ENCODE measurements at places on chromosomes 1 and 21.

DNA sequence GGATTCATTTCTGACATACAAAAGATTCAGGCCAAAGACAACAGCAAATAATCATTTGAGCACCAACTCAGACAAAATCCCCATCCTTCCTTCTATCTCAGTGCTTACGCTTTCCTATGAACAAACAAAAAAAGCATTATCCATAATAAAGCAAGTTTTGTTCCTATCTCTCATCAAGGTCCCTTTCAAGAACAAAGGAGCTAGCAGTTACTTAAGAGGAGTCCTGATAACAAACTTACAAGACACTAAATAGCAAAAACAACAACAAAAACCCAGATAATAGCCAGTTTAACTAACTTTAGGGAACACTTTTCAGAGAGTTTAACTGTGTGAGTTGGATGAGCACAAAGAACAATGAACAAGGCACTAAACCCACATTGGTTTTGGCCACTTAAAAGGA lies 10.5 kb downstream of the EVI5 start:
- DNase-seq, result no peak

DNA sequence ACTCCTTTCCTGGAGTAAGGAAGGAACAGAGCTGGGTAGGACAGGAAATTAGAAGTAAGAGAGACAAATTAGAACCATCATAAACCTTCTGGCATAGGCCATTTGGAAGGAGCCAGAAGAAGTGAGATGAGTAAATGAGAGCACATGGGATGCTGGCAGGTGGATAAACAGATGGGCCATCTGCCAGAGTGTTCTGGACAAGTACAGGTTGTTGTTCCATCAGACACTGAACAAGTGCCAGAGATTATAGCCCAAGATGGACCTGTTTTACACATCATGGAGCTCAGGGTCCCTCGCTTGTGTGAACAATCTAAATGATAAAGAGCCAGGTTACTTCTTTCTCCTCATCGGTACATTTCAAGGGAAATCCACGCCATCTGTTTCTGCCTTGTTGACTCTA lies 200.3 kb downstream of the HHIPL2 start:
- peak; percentile 97 for DNase-seq

DNA sequence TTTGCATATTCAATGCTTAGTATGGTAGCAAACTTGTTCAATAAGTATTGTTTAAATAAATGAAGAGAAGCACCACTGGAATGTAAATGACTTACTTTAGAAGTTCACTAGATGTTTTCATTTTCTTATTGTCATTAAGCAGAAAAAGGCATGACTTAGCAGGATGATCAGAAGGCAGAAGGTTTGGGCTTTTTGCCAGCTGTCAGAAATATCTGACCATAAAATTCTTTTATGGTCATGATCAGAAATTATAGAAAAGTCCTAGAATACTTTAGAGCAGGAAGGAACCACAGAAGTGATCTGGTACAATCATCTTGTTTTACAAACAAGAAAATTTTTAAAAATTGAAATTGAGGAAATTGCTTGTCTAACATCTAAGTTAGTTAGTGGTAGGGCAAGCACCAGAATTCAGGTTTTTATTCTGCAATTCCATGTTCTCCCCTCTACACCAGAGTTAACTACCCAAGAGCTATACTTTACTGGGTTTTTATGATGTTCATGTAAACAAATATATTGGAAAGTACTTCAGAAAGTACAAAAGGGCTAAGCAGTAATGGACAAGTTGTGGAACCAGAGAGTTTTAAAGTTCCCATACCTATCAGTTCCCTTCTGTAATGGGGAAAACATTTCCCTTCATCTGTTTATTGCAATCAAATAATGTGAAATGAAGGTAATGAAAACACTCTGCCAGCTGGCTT lies 10.1 kb downstream of the FMO5 start:
- DNase-seq, result no peak

DNA sequence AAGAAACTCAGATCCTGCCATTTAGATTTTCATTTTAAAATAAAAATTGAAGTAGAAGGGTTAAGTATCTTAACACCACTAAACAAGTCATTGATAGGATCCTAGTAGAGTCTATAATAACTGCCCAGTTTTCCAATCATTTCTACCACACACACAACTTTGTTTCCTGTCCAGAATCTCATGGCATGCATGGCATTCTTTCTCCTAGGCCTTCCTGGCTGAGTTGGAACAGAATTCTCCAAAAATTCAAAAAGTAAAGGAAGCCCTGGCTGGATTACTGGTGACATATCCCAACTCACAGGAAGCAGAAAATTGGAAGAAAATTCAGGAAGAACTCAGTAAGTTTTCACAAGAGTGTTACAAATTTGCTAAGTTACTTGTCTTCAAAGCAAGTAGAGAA lies 111.4 kb upstream of the BMP8A start:
- no peak for DNase-seq

GRCh38 chr1:1058921-1059493 lies 15.1 kb downstream of the RNF223 start:
- no peak for DNase-seq

GRCh38 chr1:84152649-84153056 lies 8.6 kb downstream of the PRKACB start:
- DNase-seq, result no peak

DNA sequence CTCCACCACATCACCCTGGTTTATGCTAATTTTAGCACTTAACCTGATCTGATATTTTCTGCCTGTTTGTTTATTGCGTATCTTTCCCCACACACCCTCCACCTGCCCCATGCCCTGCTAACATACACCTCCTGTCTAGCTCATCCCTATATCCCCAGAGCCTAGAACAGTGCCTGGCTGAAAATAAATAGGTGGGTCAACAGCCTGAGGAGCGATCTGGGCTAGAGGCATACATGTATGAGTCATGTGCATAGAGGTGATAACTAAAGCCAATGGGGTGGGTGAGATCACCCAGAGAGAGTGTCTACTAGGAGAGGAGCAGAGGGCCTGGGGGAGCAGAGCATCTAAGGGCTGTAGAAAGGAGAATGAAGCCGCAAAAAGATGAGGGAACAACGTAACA lies 2.7 kb downstream of the HTR1D start:
- no peak for DNase-seq

DNA sequence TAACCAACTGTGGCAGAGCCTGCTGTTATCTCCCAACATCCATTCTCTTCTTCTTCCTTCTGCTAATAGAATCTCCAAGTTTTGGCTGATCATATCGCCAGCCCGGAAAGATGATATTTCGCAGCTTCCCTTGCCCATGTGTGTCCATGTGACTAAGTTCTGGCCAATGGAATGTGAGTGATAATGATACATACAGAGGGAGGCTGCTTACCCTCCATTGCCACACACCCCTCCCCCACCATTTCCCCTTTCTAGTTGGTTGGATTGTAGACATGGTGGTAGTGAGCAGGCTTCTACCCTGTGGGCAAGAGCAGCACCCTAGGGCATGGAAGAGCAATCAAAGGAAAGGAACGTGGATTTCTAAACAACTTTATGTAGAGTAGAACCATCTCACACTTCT lies 48.8 kb downstream of the SLC9C2 start:
- no peak for DNase-seq

GRCh38 chr1:167955915-167956314 lies 19.0 kb upstream of the MPC2 start:
- DNase-seq, result no peak

- no peak for DNase-seq
Measured at GRCh38 chr1:226185141-226186036, 1.2 kb downstream of the ACBD3 start.

- DNase-seq, result peak; percentile 89
Measured at GRCh38 chr1:172532183-172532699, 709 bp upstream of the SUCO start.

DNA sequence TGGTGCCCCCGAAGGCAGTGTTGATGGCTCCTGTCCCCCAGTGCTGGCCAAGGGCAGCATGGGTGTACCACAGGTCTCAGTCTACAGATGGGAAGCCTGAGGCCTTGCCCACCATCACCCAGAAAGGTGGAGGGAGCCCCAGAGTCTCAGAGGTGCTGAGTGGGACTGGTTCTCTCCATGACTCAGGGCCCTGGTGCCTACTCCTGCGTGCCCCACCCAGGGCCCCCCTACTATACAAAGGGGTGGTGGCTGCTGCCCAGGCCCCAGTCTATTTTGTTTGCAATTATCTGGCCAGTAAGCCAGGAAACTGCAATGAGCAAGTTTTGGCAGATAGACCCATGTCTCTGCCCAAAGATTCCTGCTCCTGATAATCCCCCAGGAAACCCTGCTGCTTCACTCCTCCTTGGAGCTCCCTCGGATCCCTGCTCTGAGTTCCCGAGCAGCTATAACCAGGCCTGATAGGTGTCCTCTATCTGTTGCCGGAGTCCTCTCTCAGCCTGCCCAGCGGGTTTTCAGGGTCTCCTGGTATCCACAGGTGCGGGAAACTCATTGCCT lies 41.7 kb downstream of the EDN2 start:
- no peak for DNase-seq

DNA sequence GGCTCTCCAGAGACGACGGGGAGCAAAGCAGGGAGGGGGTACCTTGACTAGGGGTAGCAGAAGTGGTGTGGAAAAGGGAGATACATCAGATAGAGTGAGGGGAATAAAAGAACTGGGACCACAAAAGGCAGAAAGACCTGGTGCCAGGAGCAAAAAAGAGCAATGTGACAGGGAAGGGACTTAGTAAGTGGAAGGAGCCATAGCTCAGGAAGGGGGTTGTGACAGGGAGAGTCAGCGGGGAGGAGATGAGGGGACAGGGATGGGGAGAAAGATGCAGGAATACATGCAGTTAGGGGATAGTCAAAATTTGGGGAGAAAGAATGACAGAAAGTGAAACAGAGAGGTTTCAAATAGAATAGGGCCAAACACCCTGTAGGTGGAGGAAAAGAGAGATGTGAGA lies 20.5 kb downstream of the RHOU start:
- no peak for DNase-seq

GRCh38 chr1:165988275-165988674 lies 160.9 kb downstream of the UCK2 start:
- DNase-seq, result no peak

DNA sequence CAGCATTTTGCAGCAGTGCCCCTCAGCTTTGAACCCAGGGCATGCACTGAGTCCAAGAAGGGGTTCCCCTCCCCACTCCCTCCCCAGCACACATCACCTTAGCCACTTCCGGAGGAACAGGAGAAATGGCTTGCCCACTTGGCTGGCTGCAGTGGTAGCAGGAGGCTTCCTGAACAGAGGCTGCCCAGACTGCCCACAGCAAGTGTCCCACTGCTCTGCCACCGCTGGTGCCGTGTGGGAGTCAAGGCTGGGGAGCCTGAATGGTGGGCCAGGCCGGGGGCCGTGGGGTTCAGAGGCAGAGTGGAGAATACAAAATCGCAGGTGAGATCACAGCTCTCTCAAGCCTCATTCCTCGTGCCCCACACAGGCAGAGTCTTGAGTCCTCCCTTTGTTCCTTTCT lies 34.5 kb downstream of the CD247 start:
- DNase-seq, result no peak

- DNase-seq, result no peak
Measured at GRCh38 chr1:168221275-168221674, 4.5 kb upstream of the SFT2D2 start.

DNA sequence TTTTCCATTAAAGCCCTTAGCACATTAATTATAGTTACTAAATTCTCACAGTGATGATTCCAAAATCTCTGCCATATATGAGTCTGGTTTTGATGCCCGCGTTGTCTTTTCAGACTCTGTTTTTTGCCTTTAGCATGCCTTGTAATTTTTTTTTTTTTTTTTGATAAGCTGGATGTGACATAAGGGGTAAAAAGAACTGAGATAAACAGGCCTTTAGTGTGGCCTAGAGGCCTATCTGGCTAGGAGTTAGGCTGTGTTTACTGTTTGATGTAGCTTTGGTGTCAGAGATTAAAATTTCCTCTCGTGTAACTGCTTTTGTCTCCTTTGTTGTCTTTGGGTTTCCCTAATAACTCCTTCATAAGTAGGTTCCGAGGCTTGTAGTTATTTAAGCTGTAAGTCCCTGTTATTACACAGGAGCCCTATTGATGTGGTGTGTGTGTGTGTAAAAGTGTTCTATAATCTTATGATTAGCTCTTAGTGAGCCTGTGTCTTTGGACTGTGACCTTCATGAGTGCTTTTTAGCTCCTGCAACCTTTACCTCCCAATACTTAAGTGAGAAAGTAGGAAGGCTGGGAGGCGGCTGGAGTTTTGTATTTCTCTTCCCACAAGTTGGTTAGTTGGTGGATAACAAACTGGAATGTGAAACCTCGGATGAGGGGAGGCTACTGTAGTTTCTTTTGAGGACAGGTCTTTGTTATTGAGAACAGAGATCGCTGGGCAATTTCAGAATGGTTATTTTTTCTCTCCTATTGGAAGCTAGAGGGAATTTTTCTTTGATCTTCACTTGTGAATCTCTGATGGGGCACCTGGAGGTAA lies 19.3 kb downstream of the HS2ST1 start:
- no peak for DNase-seq

DNA sequence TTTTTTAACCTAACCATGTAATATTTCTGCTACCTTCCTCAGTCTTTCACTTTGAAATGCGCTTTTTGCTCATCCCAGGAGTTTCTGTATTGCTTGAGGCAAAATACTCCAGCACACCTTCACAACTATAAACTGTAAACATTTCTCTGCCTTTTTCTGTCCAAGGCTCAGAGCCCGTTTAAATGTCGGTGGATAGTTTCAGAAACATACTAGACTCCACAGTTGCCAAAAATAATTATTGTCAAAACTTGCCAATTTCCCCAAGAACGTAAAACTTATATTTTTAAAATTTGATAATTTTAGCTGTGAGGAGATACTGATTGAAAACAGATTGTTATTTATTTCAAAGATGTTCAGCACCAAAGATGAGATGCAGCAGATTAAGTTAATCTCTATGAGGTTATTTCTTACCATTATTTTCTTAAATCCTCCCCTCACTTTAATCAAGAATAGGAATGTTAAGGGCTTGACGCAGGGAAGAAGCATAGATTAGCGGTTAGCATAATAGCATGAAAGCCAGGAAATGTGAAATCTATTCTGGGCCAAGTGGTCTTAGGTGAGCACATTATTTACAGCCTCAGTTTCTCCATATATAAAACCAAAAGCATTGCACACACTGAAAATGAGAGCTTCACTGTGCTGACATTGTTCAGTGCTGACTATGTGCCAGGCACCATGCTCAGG lies 91.5 kb upstream of the ESRRG start:
- DNase-seq, result peak; percentile 14

GRCh38 chr1:161192476-161193465 lies 6.1 kb downstream of the ADAMTS4 start:
- DNase-seq, result peak; percentile 75

- DNase-seq, result no peak
Measured at GRCh38 chr1:156497743-156498431, 2.7 kb downstream of the MEF2D start.

GRCh38 chr1:151843398-151843797 lies 3.8 kb upstream of the C2CD4D start:
- DNase-seq, result no peak

- no peak for DNase-seq
Measured at GRCh38 chr1:150021191-150021694, 10.7 kb upstream of the OTUD7B start.

GRCh38 chr1:238964631-238965030 lies 421.7 kb upstream of the CHRM3 start:
- no peak for DNase-seq

DNA sequence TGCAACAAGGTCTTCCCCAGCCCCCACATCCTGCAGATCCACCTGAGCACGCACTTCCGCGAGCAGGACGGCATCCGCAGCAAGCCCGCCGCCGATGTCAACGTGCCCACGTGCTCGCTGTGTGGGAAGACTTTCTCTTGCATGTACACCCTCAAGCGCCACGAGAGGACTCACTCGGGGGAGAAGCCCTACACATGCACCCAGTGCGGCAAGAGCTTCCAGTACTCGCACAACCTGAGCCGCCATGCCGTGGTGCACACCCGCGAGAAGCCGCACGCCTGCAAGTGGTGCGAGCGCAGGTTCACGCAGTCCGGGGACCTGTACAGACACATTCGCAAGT lies 3.8 kb downstream of the ZBTB18 start:
- DNase-seq, result peak; percentile 47

- no peak for DNase-seq
Measured at GRCh38 chr1:69947837-69948236, 257.5 kb downstream of the LRRC40 start.

All from NCI-H524 (cell line).